ENCODE measurements at places on chromosomes 7 and 10. TPM values are rescaled to one million over a fixed set of nuclear protein-coding genes. Genes with fewer than 3 reads are reported as not detected.

- no peaks in the 10 kb centered on the region for H3K4me1 ChIP-seq
- no peaks in the 10 kb centered on the region for H3K27me3 ChIP-seq
- H3K27ac ChIP-seq = no peak overlapping the region
- DNase-seq = no peak
Observed at GRCh38 chr10:96671211-96671890, 49.0 kb downstream of the PIK3AP1 start.

GRCh38 chr7:89001306-89001705 lies 205.8 kb upstream of the TEX47 start:
- DNase-seq = no peak
- no peaks in the 10 kb centered on the region for H3K36me3 ChIP-seq
- H3K27me3 ChIP-seq = no peaks in the 10 kb centered on the region
- no peaks in the 10 kb centered on the region for H3K4me1 ChIP-seq

DNA sequence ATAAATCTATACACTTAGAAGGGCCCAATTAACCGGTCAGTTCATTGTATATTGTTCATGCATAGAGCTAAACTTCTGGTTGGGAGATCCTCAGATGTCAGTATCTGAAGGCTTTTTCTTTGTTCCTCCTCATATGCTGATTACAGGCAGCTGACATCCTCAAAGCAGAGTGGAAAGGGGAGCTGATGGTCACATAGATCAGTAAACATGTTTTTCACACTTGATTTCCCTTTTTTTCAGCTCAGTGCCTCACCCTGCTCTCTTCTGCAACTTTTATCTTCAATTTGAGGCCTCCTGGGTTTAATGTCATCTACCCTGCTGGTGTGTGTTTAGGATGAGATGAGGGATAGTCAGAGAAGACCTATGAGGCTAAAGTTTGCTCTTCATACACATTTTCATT lies 297.9 kb upstream of the FZD1 start:
- H3K27ac ChIP-seq = no peak overlapping the region
- DNase-seq = no peak
- H3K4me1 ChIP-seq = no peaks in the 10 kb centered on the region
- no peaks in the 10 kb centered on the region for H3K36me3 ChIP-seq
- H3K4me3 ChIP-seq = no peak overlapping the region

GRCh38 chr7:122457969-122458368 lies 153.4 kb upstream of the FEZF1 start:
- no peak for DNase-seq
- no peaks in the 10 kb centered on the region for H3K4me1 ChIP-seq
- no peak overlapping the region for H3K4me3 ChIP-seq
- H3K27me3 ChIP-seq = no peaks in the 10 kb centered on the region
- no peaks in the 10 kb centered on the region for H3K36me3 ChIP-seq

MALRD1 gene
- total RNA-seq = 2.4 TPM

FAM237B gene
- not detected for total RNA-seq

DNA sequence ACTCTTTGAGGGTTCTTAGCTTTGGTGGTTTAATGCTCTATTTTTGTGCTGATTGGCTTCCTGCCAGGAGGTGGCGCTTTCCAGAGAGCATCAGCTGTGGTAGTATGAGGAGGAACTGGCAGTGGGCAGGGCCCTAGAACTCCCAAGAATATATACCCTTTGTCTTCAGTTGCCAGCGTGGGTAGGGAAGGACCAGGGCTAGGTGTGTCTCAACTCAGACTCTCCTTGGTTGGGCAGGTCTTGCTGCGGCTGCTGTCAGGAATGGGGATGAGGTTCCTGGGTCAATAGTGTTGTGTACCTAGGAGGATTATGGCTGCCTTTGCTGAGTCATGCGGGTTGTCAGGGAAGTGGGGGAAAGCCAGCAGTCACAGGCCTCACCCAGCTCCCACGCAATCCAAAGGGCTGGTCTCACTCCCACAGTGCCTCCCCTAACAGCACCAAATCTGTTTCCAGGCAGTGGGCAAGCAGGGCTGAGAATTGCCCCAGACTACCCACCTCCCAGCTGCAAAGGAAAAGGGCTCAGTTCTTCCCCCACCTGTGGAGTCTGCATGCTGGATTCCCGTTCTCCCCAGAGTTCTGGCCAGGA lies 191.5 kb downstream of the PHTF2 start:
- H3K27ac ChIP-seq = no peak overlapping the region
- no peaks in the 10 kb centered on the region for H3K36me3 ChIP-seq
- no peak for DNase-seq
- peaks cover 4% of the 10 kb centered on the region for H3K27me3 ChIP-seq
- H3K4me1 ChIP-seq = no peaks in the 10 kb centered on the region

DNA sequence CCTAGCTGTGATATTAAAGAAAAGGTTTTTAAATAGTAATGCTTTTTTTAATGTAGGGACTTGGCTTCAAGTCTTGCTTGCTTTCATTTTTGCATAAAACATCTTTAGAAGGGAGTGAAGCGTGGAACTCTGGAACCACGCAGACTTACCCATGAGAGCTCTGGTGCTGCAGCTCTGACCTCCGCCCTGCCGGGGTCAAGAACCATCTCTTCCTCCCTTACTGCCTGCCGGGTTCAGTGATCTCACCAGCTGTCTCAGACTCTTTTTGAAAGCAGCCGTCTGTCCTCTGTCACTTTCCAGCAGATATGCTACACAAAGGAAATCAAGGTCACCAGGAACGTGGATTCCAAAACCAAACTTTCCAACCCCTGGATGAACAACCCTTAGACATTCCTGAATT lies 353.8 kb downstream of the GPR37 start:
- no peaks in the 10 kb centered on the region for H3K36me3 ChIP-seq
- no peak overlapping the region for H3K27ac ChIP-seq
- peak overlapping the region; percentile 2 for H3K4me3 ChIP-seq
- H3K4me1 ChIP-seq = no peaks in the 10 kb centered on the region
- H3K27me3 ChIP-seq = no peaks in the 10 kb centered on the region

DNA sequence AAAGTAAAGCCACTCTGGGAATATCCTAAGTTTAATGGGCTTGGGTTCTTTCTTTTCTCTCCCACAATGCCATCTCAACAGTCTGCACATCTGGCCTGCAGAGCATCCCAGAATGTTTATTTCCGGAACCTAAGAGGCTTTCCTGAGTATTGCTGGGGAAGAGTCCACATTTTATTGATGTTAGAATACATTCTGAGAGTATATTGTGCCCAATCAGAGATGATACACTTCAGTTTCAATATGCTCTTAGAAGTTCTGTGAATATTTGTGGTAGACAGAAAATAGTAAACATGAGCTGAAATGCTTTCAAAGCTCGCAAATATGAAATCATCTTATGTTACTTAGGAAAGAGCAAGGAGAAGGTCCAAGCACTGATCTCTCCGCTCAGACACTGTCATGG lies 200.6 kb downstream of the TWIST1 start:
- no peaks in the 10 kb centered on the region for H3K4me1 ChIP-seq
- no peaks in the 10 kb centered on the region for H3K27me3 ChIP-seq
- H3K4me3 ChIP-seq = no peak overlapping the region
- no peaks in the 10 kb centered on the region for H3K36me3 ChIP-seq
- DNase-seq = no peak

DNA sequence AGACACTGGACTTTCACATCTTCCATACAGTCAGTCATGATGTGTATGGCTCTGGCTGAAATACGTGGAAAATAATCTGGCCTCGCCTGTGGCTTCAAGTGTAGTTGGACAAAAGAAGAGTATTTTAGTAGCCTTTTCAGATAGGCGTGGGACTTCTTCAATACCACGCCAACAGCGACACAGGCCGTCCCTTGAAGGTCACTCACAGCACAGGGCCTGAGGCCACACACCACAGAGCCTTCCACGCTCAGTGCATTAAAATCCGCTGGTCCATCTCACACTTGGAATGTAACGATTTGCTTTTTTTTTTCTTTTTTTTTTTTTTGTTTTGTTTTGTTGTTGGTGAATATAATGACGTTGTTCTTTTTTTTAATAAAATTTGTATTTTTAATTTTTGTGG lies 51.8 kb upstream of the SUN1 start:
- H3K27ac ChIP-seq = no peak overlapping the region
- DNase-seq = no peak
- no peaks in the 10 kb centered on the region for H3K27me3 ChIP-seq
- H3K4me1 ChIP-seq = no peaks in the 10 kb centered on the region

- H3K27ac ChIP-seq = peak overlapping the region; percentile 55
- H3K27me3 ChIP-seq = no peaks in the 10 kb centered on the region
- no peaks in the 10 kb centered on the region for H3K36me3 ChIP-seq
- H3K4me3 ChIP-seq = no peak overlapping the region
- no peaks in the 10 kb centered on the region for H3K4me1 ChIP-seq
Observed at GRCh38 chr10:132637477-132638129, 100.0 kb downstream of the INPP5A start.
